ENCODE measurements at places on chromosomes 3 and 15.

DNA sequence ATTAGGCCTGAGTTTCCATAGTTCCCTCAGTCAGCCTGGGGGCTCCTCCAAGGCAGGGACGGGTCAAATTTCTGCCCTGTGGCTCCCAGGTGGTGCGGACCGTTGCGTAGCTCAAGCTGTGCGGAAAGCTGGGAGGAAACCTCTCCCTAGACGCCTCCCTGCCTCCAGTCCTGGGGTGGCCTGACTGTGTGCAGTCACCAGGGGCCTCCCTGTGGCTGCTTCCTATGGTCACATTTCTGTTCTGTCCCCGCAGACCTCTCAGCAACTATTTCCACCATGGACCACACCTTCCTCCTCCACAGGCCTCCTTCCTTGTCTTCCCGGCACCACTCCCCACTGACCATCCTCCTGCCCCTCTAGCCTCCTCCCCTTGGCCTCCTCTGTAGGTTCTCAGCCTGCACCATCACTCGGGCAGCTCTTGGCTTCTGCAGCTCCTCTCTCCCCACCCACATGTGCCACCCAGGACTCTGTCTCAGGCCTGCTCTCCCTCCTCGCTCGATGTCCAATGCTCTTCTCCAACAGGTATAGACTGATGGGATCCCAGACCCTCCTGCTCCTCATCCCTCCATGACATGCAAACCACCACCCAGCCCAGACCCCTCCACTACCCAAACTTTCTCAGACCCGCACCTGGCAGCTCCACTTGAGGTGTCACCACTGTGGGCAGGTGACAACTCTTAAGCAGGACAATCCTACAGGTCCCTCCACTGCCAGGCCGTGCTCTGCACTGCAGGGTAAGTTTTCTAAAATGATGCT lies 26.9 kb upstream of the SEC13 start:
- no peak for DNase-seq

DNA sequence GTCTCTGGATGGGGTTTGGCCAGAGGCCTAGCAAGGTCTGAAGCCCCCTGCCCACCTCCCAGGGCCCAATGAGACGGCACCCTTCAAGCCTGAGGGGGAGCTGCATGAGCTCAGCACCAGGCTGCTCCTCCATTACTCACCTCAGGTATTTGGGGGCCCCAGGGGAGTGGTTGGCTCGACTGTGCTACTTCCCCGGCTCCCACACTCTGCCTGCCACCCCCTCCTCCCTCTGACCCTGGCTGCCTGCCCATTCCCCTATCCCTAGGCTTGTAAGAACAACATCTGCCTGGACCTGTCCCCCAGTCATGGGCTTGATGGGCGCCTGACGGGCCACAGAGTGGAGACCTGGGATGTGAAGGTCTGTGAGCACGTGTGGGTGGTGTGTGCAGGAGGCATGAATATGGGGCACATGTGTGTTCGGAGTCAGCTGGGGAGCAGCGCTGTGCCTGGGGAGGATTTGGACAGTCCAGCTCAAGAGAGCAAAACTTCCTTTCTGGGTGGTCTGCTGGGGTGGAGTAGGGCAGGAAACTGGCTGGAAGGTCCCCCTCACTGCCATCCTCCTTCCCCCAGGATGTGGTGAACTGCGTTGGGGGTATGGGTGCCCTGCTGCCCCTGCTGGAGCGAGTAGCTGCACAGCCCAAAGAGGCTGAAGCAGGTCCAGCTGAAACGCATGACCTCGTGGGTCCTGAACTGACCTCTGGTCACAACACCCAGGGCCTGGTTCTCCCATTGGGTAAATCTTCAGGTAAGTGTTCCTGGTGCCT lies 17.4 kb downstream of the NBEAL2 start:
- no peak for DNase-seq

DNA sequence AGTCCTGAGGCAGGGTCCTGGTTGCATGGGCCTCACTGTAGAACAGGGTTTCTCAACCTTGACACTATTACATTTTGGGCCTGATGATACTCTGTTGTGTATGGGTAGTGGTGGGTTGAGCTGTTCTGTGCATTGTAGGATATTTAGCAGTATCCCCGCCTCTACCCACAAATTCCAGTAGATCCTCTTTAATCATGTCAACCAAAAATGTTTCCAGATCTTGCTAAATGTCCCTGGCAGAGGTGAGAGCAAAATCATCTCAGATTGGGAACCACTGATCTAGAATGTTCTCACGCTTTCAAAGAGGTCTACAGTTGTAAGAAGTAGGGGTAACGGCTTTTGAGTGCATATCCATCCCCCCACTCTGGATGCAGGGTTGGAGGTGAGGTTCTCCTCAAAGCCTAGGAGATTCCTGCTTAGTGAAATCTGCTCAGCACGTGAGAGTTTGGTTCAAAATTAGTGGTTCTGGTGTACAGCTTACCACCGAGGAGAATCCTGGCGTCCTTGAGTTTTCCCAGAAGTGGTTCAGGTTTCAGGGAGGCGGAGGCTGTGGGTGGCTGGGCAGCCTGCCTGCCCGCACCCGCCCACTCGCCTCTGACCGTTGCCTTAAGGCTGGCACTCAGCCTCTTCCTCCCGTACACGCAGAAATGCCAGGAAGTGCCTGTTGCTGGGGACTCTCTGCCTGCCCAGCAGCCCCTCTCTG lies 5.3 kb downstream of the ACVR2B start:
- peak; percentile 86 for DNase-seq

DNA sequence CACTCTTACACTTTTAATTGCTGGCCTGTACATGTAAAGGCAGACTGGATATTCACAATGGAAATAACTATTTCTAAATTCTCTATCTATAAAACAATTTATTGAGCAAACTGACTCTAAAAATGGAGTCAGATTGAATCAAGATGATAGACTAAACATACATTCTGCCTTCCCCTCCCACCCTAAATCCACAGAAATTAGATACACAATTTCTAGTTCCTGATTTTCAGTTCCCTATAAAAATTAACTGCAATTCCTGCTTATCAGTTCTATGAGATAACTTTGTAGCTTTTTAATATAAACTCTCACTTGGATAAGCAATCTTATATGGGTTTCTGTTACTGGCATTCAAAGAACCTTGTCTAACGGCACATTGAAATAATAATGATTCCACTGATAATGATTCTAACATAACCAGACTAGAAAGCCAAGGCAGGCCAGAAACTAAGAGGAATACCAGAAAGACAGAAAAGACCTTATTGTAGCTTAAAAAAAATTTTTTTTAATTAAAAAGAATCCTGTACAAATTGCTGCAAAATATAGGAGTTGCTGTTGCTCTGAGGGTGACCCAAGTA lies 33.1 kb downstream of the TBC1D5 start:
- DNase-seq, result no peak

GRCh38 chr3:16658925-16659793 lies 53.9 kb upstream of the DAZL start:
- DNase-seq, result no peak

DNA sequence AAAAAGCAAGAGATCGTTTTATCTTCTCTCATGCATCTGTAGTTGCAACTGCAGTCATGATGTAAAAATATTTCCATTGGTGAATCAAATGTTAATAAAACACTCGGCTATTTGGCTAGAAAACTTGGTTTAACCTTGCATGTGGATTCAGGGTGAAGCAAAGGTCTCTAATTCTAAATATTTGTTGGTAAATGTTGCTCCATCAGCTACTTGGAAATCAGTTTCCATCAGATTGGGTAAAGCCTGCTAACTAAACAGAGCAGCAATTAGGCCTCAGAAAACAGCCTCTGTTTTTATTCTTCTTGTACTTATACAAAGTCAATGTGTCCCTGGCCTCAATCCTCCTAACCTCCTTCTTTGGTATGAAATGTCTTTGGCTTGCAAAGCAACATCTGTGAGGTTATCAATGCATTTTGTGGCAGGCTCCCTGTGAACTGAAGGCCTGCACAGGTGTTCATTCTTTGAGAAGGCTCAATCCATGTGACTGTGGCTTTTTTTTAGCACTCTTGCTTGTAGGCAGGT lies 312.3 kb downstream of the WDR72 start:
- DNase-seq, result peak; percentile 7

- DNase-seq, result no peak
These were observed 139.8 kb upstream of the SEMA6D start for GRCh38 chr15:47577461-47577860.
